ENCODE measurements at places on chromosomes 1 and 21. TPM values are rescaled to one million over a fixed set of nuclear protein-coding genes. Genes with fewer than 3 reads are reported as not detected.

The PLA2G2D gene
- total RNA-seq: not detected

DNA sequence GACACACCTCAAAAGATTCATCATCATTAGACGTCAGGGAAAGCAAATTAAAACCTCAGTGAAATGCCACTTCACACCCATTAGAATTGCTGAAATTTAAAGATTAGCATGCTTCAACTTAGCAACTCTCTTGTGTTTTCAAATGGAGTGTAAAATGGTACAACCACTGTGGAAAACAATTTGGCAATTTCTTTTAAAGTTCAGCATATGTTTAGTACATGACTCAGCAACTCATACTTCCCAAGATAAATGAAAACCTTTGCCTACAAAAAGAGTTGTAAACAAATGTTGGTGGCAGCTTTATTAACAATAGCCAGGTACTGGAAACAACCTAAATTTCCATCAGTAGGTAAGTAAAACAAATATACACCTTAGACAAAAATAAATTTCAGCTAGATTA lies 42.7 kb downstream of the ST3GAL3 start:
- no peak for DNase-seq

DNA sequence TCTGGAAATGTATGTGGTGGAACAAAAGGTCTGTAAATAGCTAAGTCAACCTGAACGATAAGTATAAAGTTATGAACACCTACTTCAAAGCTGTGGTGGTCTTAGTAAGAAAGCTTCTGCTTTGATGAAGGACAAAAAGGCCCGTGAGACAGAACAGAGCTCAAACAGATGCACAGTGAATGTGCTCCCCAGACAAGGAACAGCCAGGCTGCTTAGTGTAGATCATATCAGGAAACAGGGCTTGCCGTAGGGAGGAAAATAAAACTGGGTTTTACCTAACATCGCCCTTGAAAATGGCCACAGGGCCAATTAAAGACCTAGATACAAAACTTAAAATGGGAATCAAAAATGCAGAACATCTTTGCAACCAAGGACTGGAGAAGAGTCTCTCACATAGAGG lies 40.2 kb downstream of the PRSS38 start:
- DNase-seq: no peak

- DNase-seq: no peak
Observed at GRCh38 chr1:88801575-88802208, 89.7 kb downstream of the GTF2B start.

DNA sequence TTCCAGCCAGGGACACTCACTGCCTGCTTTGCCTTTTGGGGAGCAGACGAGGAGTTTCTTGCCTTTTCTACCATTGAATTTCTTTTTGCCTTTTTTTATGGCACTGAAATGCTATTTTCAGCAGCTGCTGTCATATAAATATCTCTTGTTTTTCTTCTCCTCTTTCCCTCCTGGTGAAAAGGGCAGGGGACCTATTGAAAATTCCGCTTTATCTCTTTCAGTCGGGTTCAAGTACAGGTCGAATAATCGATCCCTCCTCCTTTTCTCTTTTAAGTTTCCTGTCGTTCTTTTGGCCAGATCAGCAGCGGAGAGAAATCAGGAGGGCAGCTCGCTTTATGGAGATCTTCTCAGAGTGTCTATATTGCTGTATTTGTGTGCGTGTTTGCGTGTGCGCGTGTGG lies 67.4 kb upstream of the CASZ1 start:
- DNase-seq: no peak

The RIMKLA gene
- 0.98 TPM for total RNA-seq

DNA sequence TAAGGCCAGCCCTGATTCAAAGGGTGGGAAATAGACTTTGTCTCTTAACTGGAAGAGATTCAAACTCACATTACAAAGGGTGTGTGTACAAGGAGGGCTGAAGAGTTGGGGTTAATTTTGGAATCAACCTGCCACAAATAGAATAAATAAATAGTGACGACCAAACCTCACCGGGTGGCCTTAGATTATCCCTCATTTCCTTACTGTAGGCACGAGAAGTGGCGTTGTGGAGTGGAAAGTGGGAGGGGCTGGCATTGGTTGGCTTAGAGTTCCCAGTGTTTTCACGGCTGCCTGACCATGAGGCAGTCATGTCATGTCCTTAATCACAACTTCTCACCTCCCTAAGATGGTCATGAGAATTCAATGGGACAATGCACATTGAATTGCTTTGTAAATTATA lies 21.3 kb upstream of the RUNX1 start:
- no peak for DNase-seq

DNA sequence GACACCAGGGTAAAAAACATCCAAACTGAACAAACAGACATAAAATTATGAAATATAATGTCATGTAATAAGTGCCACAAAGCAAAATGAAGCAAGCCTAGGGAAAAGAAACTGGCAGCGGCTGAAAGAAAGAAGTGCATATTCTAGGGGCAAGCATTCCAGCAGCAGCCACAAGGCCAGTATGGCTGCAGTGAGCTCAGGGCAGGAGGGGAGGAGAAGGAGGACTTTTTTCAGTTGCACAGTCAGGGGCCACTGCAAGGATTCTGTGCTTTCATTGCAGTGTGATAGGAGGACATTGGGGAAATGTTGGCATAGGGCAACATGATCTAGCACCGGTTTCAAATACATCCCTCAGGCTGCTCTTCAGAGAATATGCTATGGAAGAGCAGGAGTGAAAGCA lies 263.8 kb downstream of the NEGR1 start:
- no peak for DNase-seq

DNA sequence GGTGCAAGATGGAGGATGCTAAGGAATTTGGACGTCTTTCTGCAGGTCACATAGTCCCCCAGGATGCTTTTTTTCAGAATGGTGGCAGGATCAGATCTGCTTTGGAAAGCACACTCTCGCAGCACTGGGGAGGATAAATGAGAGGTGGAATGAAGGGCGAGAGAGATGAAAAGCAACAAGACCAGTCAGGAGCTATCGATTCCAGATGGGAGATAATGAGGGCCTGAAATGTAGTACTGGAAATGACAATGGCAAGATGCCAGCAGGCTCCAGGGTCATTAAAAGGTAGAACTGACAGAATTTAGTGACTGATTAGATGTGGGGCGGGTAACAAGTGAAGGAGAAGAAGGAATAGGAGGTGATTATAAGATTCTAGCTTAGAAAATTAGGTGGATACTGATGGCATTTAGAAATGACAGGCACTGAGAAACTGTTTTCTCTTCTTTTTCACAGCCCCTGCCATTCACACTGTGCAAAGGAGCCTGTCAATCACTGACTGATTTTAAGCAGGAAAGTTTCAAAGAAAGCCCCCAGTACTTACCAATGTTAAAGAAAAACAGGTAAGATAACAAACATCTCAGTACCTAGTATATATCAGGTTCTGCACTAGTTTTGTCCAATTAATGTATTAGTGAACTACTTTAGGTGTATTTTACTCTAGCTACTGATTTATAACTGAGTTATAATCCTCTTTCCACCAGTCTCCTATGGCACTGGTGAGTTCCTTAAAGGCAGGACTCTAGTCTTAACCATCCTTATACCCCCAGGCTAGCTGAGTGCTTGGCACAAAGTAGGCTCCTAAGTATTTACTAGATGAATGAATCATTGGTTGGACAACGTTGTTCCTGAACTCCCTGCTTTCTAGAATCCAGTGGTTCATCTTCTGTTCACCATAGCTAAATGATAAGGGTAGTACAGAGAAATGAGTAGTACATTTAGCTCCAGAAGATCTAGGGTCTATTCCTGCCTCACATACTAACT lies 9.2 kb downstream of the PIGM start:
- DNase-seq: no peak

- no peak for DNase-seq
Observed at GRCh38 chr1:17212487-17213121, 7.7 kb downstream of the PADI1 start.

The SARS1 gene
- total RNA-seq: 205 TPM

- no peak for DNase-seq
Observed at GRCh38 chr1:227489572-227489971, 73.8 kb upstream of the ZNF678 start.

The GAS5 gene
- 659 TPM for total RNA-seq

The PLEKHN1 gene
- total RNA-seq: 1.4 TPM

DNA sequence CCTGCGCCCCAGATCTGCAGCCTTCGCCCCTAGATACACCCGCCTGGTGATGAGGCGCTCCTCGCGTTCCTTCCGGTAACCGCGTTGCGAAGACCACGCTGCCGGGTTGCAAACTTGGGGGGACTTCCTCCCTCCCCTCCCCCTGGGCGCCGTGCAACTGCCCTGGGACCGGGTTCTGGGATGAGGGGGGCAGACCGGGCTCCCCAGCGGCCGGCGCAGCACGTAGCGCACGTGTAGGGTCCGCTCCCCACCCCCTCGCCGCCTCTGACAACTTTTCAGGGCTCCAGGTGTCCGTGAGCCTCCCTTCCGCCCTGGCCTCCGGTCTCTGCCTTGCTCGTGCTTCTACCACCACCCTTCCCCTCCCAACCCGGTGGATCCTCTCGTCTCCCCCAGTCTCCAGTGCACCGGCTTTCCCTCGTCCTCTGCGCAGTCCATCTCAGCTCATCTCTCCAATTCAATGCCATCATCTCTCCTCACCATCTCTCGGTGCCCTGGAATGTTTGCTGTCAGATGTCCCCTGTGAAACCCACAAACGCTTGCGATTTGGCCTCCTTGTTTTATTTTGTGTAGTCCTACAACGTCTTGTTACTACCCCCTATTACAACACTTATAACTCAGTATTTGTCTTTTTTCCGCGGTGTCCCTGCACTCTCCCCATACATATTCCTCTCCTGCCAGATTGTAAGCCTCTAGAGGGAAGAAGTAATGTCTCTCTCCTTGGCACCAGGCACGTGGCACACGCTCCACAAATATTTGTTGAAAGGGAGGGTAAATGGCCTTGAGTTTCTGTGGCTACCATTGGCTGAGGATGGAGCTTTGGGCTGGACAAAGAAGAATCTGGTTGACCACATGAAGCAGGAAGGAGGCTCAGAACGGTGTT lies 782 bp downstream of the PCAT6 start:
- peak; percentile 74 for DNase-seq

The CLIC6 gene
- total RNA-seq: 0.50 TPM

GRCh38 chr1:33826311-33826710 lies 37.6 kb upstream of the HMGB4 start:
- no peak for DNase-seq

DNA sequence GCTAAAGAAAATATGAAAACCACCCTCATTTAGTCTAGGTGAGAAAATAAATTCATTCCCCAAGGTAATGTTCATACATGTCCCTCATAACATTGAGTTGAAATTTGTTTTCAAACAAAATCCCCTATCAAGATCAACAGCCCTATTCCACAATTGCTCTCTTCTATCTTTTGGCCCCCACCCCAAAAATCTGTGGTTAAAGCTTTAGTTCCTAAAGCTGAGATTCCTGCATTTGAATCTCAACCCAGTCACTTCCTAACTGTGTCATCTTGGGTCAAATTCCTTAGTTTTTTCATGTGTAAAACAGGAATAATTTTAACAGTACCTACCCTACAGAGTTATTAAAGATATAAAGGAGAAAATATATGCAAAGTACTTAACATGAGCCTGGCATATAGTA lies 22.0 kb downstream of the KIAA0319L start:
- DNase-seq: no peak

DNA sequence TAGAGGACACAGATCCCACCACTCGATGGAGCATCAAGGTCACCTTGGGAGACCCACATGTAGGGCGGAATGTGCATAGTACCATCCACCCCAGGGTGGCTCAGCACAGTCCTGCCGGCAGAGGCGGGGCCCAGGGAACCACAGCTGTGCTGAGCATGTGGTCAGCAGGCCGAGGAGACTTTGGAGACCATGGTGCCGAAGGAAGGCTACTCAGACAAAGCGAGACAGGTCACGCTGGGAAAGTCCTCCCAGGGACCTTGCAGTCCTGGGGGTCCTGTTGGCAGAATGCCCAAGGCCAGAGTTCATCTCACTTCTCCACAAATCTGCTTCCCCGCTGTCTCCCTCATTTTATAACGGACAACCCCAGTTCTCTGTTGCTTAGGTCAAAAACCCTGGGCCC lies 22.5 kb downstream of the WNT3A start:
- no peak for DNase-seq

GRCh38 chr1:206931709-206932108 lies 10.0 kb upstream of the FCMR start:
- DNase-seq: no peak

DNA sequence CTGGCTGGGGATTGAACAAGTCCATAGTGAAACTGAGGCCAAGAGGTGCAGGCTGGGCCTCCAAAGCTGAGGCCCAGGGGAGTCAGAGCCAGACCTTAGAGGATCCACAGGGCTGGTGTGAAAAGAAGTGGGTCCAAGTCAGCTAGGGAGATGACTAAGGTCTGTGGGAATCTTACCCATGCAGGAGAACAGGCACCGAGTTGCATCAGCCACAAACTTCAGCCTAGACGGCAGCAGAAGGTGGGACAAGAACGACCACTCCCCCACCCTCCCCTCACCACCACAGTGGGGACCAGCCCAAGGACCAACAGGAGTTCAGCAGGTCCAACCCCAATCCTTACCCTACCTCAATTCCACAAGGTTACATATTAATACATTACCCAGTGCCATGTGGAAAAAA lies 282.3 kb downstream of the TTLL7 start:
- DNase-seq: no peak

GRCh38 chr1:27149084-27149761 lies 5.7 kb downstream of the SLC9A1 start:
- DNase-seq: no peak
